ENCODE measurements at places on chromosomes 11 and 22.
A peak's percentile ranks its signal among the peaks of the same experiment; 100 is the strongest.

- no peak for DNase-seq
Observed at GRCh38 chr22:37894939-37895670, 11.0 kb upstream of the MICALL1 start.

GRCh38 chr11:64803158-64803845 lies at the start of gene MAP4K2:
Gene MAP4K2 (minus strand): TSS chr11:64803214. CDS start chr11:64803149, 65 bp downstream.
- peak; percentile 89 for DNase-seq

GRCh38 chr11:86182976-86183584 lies 61.5 kb upstream of the EED start:
- peak; percentile 11 for DNase-seq

GRCh38 chr22:32016081-32016480 lies 27.0 kb upstream of the SLC5A1 start:
- no peak for DNase-seq

DNA sequence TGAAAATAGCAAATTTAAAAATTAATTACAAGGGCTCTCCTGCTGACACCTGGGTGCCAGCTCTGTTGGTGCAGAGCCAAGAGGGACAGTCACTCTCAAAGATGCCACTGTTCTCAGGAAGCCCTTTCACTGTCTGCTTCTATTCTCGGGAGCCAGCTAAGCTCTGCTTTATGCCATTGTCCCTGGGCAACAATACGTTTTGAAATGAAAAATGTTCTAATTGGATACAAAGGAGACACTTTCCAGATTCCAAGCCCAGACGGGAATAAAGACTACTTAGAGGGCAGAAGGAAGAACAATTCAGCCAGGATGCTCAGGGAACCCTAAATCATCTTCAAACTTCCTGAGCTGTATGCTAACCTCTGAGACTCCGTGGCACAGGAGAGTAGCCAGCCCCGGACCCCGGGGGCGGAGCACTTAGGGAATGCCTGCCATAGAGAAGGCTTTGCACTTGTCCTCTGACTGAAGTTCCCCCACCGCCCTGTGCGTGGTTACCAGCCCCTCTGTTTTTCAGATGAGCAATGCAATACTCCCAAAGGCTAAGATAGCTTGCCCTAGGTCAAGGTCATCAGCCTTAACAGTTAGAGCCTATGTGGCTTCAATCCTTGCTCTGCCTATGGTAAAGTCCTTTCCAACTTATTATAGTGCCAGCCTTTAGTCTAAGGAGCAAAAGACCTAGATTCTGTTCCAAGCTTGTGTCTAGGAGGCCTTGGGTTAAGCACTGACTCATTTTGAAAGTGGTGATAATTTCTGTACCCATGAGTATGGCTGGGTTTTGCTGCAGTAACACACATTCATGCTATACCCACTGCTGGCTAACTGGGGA lies 150.9 kb downstream of the CACNA1I start:
- no peak for DNase-seq

DNA sequence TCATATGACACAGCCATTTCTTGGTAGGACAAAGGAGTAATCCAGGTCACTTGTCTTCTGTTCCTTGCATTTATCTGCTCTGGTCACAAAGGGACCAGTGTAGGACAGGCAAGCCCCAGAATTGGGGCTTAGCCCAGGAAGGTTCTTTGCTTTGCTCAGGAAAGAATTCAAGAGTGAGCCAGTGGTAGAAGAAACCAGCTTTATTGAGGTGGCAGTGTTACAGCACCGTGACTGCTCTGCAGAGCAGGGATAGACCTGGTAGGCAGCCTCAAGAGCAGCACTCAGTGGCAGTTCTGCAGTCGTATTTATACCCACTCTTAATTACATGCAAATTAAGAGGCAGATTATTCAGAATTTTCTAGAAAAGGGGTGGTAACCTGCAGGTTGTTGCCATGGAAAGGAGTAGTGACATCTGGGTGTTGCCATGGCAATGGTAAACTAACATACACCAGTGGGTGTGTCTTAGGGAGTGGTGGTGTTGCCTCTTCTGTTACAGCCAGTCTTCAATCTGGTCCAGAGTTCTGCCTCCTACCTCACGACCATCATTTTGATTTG lies 84.9 kb upstream of the RAB1B start:
- DNase-seq: peak; percentile 53

Data from central memory CD4-positive, alpha-beta T cell (primary cell).